ENCODE measurements at places on chromosomes 5 and 9. TPM values are rescaled to one million over a fixed set of nuclear protein-coding genes. Genes with fewer than 3 reads are reported as not detected.

DNA sequence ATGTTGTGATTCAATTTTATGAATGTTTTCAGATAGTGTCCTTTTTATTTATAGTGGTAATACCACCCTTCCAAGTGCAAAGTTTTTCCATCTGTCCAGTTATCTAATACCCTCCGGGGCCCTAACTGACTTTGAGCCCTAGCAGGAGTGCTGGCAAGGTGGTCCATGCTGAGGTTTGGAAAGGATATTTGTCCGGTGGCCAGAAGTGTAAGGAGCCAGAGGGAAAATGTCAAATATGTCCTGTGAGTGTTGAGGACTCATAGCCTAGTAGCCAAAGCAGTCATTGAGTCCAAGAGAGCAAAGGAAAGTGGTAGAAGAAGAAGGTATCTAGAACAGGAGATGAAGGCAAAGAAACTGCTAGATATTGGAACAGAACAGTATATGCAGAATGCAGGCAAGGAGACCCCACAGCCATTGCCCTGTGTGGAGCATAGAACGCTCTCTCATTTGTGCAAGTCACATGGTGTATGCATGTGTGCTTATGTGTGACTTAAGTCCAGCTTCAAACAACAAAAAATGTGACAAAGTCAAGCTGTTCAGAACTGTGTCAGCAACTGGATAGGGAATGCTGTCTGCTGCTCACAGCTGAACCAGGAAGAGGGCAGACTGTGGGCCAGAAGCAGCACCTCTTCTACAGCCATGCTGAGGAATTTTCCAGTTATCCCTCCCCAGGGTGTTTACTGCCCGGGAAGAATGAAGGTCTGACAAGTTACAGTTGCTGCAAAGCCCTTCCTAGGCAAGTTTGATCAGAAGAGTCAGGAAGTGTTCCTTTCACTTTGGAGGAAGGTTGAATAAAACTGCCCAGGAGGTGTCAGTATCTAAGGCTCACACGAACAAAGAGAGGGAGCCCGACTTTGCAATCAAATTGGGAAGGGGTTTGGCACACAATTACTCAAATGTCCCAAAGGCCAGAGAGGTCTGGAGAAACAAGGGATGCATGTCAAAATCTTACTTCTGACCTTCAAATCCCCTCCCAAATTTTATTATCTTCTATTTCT is 463.3 kb upstream of the DMAC1 start:
- no peak overlapping the region for H3K4me3 ChIP-seq
- DNase-seq = no peak
- H3K27me3 ChIP-seq = peaks cover 10% of the 10 kb centered on the region
- H3K36me3 ChIP-seq = no peaks in the 10 kb centered on the region
- no peaks in the 10 kb centered on the region for H3K4me1 ChIP-seq

The MORN5 gene
- total RNA-seq = not detected

GRCh38 chr9:33022303-33022702 is 2.8 kb upstream of the DNAJA1 start:
- no peaks in the 10 kb centered on the region for H3K27me3 ChIP-seq
- H3K27ac ChIP-seq = peak overlapping the region; percentile 93
- DNase-seq = no peak
- H3K4me1 ChIP-seq = peaks cover 53% of the 10 kb centered on the region
- peaks cover 32% of the 10 kb centered on the region for H3K36me3 ChIP-seq

DNA sequence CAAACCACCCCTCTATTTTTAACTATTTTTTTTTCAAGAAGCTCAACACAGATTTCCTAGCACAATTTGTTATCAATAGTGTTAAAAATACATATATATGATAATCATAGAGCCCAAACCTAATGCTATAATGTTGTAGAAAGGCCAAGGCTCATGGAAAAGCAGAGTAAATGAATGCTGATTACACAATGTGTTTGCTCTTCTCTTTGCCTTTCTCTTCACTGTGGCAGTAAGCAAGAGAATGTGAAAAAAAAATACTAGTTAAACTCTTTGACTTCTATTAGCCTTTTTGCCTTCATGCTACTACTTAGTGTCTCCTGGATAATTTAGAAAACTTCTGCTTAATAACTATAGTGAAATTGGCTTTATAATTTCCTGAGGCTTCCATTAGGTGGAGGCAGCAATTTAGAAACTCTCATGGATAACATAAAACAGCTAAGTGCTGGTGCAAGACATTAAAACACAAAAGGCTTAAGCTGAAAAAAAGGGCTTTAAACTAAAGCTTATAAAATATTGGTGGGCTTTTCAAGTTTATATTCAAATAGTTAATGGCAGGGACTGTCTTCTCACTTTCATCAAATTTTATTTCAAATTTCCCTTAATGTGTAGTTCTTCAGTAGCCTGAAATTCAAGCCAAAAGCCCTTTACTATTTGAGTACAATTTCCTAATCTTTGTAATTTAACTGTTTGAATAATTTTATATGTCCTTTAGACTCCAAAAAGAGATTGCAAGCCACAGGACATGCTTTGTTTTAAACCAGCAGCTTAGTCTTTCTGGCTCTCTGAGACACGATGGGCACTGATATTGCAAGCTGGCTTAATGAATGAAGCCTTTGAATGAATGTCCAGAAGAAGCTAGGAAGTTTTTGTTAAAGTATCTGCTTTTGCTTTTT is 2031.8 kb upstream of the CDH6 start:
- H3K4me3 ChIP-seq = no peak overlapping the region
- no peak for DNase-seq

GRCh38 chr5:122153230-122153629 is 23.9 kb downstream of the ZNF474 start:
- H3K36me3 ChIP-seq = no peaks in the 10 kb centered on the region
- peak overlapping the region; percentile 29 for H3K27ac ChIP-seq
- no peak for DNase-seq
- H3K27me3 ChIP-seq = peaks cover 2% of the 10 kb centered on the region
- peaks cover 17% of the 10 kb centered on the region for H3K4me1 ChIP-seq

The PIK3R1 gene
- total RNA-seq = 74.2 TPM

DNA sequence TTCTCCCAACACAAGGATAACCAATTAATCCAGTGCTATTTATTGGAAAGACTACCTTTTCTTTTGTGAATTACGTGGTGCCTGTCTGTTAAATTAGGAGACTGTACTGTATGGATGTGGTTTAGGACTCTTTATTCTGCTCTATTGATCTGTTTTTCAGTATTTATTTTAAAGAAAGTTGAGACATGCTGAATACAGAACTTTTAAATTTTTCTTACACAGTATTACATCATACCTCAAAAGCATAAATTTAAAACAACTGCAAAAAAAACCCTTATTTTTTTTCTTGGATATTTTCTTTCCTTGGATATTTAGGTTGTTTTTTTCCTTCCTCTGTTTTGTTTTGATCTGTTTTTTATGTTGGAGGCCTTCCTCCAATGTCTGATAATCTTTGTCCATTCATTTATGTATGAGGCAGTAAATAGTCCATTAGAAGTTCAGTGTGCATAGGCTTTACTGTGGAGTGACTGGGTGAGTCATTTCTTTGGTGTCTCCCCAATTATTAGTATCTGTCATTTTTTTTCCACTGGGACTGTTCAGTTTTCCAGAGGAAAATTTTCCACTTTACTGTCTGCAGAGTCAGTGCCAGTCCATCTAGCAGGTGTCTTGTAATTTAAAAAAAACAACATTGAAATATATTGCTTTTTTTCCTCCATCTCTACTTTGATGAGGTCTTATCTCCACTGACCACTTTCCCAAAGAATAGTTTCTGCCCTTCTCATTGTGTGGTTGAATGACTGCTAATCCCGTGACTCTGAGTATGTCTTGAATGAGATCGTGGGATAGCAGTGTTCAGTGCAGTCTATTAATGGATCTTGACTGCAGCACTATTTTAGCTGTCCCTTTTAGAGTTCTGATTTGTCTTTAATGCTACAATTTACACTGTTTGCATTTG is 15.2 kb downstream of the CYSTM1 start:
- H3K4me1 ChIP-seq = no peaks in the 10 kb centered on the region
- no peak overlapping the region for H3K4me3 ChIP-seq
- H3K27ac ChIP-seq = no peak overlapping the region
- H3K27me3 ChIP-seq = no peaks in the 10 kb centered on the region
